ENCODE measurements at places on chromosomes 3 and 15.
A peak's percentile ranks its signal among the peaks of the same experiment; 100 is the strongest.

DNA sequence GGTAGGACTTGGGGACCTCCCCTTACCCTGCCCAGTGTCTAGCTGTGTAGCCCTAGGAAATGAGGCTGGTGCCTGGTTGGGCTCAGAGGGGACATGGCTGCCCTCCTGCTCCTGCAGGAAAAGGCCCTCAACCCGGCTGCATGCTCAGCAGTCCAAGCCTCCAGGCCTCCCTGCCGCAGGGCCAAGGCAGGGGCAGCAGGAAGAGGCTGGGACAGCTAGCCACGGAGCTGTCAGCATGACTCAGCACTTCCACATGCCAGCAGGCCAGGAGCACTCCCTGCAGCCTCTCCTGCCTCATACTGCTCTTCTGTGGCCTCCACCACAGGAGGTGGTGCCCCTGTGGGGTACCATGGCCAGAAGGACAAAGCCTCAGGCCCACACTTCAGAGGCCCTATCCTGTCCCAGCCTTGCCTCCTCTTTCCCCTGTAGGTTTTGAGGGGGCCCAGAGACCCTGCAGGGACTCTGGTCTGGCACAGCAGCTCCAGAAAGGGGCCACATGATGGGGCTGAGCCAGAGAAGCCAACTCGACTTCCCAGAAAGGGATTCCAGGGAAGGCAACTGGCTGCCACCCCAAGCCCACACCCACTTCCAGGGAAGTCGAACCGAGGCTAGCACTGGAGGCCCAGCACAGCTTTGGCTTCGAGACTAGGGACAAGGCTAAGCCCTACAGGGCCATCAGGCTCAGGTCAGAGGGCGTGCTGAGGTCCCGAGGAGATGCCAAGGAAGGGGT is 19.5 kb downstream of the TKT start:
- DNase-seq = peak; percentile 91

DNA sequence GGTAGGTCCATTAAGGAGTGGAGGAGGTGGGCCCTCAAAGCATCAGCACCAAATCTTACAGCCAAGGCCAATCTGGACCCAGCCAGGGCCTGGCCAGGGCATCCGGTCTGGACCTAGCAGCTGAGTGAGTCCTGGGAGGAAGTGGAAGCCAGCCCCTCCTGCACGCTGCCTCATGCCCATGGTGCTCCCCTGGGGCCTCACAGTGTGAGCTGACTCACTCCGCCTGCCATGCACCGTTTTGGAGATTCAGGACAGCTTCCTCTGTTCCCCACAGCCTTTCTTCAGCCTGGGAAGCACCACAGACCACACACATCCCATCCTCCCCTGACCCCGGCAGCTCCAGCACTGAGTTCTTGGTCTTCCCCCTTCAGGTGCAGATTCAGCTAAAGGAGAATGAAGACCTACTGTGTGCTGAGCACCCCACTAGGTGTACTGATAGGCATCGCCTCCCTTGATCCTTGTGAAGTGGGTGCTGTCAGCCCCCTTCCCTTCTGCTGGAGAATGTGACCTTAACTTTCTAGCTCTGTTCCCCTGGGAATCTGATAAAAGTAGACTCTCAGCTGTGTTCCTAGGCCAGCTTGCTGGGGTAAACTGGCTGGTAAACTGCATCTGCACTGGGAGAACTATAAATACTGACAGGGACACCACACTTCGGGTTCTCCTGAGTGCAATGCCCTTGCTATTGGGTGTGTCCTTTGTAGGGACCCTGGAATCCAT is 36.8 kb upstream of the SEC13 start:
- peak; percentile 89 for DNase-seq

GRCh38 chr15:83164771-83165404 is 42.7 kb downstream of the HDGFL3 start:
- peak; percentile 11 for DNase-seq

DNA sequence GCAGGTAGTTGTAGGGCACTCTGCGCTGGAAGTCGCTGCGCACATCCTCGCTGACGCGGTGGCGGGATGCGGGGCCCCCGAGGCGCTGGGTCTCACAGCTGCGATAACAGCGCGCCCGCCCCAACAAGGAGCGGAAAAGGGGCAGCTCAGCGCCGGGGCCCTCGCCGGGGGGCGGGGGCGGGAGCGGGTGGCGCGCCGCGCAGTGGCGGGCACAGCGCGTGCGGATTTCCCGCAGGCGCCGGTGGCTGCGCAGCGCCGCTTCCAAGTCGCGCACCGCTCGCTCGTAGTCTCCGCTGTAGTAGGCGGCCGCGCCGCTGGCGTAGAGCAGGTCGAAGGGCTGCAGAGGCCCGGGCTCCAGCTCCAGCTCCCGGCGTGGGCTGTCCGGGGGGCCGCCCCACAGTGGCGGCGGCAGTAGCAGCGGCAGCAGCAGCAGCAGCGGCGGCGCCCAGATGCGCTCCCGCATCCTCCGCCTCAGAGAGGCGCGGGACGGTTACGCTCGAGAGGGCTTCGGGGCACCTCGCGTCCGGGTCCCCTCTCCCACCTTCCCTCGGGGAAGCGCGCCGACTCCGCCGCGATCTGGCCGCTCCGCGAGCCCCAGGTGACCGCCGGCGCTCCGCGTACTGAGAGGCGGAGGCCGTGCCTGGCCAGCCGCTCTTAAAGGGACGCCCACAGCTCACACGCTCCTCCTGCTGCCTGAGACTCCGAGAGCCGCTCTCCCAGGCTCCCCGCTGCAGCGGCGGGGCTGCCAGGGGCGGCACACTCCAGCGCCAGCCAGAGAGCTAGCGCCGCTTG is at the start of gene P3H2:
Gene P3H2, minus strand, starts transcription at position 629 of the 792 bp plus-strand sequence. Its CDS starts 166 bp downstream, at position 463.
- peak; percentile 92 for DNase-seq

- no peak for DNase-seq
Measured at GRCh38 chr15:68551296-68551635, 27.5 kb upstream of the CORO2B start.

DNA sequence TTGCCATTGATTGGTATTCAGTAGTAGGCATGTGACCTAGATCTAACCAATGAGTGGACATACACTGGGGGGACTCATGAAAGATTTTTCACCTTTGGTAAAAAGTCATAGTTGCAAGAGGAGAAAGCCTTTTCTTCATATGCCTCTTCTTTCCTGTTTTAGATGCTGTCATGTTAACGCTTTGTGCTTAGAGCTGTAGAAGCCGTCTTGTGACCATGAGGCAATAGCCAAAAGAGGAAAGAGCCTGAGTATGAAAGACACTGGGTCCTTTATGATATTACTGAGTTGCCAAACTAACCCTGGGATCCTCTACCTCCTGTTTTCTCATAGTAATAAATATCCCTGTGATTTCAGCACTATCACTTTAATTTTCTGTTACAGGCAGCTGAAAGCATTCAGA is 396.0 kb downstream of the FHIT start:
- no peak for DNase-seq

- no peak for DNase-seq
Measured at GRCh38 chr3:18245721-18246120, 179.4 kb downstream of the SATB1 start.

- peak; percentile 7 for DNase-seq
Measured at GRCh38 chr15:100570275-100570674, 31.7 kb downstream of the LINS1 start.

GRCh38 chr3:17182166-17182565 is 297.4 kb downstream of the PLCL2 start:
- DNase-seq = no peak

GRCh38 chr3:189389346-189389745 is 217.6 kb downstream of the TPRG1 start:
- no peak for DNase-seq

DNA sequence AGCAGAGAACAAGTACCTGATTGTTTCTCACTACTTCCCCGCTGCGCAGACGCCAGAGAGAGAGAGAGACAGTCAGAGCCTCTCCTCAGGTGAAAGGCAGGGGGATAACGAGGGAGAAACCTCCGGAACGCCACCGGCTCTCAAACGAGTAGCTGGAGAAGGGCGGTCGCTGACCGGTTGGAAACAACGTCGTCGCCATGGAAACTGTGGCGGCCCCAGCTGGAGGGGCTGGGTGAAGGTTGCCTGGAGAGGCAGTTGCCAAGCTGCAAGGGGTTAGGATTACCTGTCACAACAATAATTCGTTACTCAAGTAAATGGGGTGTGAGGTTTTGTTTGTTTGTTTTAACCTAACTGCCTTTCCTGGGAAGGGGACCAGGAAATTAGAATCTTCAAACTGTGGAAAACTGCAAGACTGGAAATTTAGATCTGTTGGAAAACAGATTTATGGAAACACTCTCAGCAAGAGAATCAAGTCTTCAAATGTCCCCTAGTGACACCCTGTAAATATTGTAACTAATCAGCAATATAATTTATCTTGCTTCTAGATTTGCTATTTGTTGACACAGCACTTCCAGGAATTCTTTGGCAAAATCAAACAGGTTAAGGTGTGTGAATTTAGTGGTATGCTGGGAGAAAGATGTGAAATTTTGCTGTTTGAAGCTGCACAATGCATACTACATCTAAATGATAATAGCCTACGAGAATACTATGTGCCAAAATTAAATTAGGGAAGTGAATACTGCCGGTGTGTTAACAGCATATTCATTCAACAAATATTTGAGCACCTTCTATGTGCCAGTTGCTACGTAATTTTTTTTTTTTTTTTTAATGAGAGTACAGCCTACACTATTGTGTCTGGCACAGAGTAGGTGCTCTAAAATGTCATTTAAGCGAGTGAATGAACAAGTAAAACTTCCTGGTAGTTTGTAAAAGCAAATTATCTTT is at the start of gene DNAH12:
Gene DNAH12, minus strand, starts transcription at position 164 of the 945 bp plus-strand sequence. CDS start 1,474 bp downstream, outside the sequence.
- DNase-seq = peak; percentile 45

GRCh38 chr3:21752749-21753347 is 1.8 kb upstream of the ZNF385D start:
- peak; percentile 75 for DNase-seq

DNA sequence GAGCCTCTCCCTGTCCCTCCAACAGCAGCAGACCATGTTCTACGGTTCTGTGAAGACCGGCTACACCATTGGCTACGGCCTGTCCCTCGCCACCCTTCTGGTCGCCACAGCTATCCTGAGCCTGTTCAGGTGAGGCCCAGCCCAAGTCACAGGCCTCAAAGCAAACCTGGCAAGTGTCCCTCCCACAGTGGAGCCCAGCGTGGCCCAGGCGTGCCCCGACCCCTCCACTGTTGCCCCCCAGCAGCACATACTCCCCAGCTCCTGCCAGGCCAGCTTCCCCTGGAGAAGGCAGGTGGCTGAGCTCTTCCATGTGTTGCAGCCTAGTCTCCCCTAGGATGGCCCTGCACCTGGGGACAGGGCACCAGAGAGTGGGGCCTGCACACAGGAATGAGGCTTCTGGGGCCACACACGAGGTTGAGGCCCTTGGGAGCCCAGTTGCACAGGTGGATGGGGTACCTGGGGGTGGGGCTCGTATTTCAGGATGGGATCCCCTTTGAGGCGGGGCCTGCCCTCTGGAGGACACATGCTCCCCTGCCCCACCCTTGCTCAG is 25.0 kb downstream of the VIPR1 start:
- DNase-seq = no peak

DNA sequence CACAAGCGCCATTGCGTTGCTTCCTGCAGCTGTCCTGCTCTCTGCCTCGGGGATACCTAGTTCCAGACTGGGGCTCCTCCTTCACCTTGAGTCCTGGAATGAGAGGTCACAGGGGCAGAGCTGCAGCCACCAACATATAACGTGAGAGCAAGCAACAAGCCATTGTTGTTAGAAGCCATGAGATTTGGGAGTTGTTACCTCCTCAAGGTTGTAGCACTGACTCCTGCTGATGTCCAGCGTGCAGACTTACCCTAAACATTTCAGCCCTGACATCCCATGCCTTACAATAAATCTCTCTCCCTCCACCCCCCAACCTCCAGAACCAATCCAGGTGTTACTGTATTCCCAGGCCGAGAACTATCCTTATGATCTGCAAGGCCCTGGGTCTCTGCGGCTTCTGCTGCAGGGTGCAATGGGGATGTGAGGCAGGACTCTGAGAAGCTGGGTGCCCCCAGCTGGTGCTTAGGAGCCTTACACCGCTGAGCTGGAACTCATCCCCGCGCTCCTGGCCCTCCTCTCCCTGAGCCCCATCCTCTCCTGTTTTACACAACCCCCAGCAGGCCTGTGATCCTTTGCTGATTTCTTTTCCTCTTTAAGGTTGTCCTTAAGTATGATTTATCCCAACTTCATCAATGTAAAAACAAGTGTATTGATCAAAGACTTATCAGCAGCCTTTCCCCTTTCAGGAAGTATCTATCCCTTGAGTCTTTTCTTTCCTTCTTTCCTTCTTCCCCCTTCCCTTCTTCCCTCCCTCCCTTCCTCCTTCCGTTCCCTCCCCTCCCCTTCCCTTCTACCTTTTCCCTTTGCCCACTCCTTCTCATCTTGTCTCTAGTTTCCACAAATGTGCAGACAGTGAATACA is 84.2 kb upstream of the ABHD2 start:
- DNase-seq = peak; percentile 74

- peak; percentile 56 for DNase-seq
Measured at GRCh38 chr15:67906382-67906781, 66.5 kb upstream of the RNU6-1 start.

- no peak for DNase-seq
Measured at GRCh38 chr3:115693868-115694267, 70.6 kb downstream of the GAP43 start.

DNA sequence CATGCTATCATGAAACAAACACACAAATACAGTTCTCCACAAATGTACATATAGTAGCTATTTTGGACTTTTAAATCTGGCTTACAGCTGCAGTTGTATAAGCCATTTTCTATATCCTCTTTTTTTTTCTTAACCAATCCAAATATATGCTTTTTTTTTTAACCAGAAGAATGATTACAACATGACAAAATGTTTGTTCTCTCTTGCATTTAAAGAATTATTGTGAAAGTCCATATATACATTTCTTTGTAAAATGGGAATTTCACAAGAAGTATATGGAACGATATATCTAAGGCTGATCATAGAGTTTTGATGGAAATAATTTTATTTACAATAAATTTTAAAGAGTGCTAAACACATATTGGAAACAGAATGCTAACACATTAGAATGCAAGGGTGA is 95.6 kb downstream of the CD200R1L start:
- DNase-seq = no peak

GRCh38 chr3:12138044-12138443 is 20.7 kb downstream of the TIMP4 start:
- DNase-seq = peak; percentile 56

- DNase-seq = no peak
Measured at GRCh38 chr15:60763688-60764087, 284.7 kb upstream of the ICE2 start.

- no peak for DNase-seq
Measured at GRCh38 chr15:47887241-47887800, 170.0 kb downstream of the SEMA6D start.

GRCh38 chr3:1552831-1553230 is 460.0 kb downstream of the CNTN6 start:
- DNase-seq = no peak

DNA sequence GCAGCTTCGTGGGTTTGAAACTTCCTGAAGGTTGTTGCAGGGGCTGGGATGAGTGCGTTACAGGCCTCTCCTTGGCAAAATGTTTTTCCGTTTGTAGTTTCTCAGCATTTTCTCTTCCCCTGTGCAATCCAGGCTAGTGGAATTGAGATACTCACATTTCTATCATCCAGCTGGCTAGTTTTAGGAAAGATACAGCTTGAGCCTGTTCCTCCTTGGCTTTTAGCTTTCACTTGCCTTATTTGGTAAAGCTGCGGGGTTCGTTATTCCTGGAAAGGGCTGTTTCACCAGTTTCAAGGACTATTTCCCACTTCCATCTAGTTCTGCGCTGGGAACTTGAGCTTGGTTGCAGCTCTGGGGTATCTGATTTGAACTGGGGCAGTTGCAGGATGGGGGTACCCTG is 90.3 kb downstream of the ITPR1 start:
- DNase-seq = peak; percentile 78

- DNase-seq = no peak
Measured at GRCh38 chr15:84811151-84811550, 6.0 kb upstream of the ALPK3 start.
